ENCODE measurements at places on chromosomes 1 and 21. TPM values are rescaled to one million over a fixed set of nuclear protein-coding genes. Genes with fewer than 3 reads are reported as not detected.

- DNase-seq: no peak
Observed at GRCh38 chr1:99227056-99227897, 37.0 kb upstream of the PLPPR4 start.

DNA sequence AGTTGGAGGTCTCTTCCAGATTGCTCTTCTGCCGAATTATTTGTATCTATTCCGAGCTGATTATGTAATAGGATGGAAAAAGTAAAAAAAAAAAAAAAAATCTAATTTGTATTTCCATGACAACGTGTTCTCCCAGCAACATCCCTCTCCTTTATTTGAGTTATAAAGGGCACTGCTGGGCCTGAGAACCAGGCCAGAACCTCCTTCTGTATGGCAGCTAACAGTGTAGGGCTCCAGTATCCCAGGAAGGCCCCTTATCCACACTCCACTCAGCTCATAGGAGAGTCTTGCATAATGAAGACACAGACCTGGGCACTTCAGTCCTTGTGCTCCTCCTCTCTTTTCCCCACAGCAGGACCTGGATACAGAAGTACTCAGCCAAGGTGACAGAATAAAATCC lies 3.7 kb upstream of the IPO9 start:
- no peak for DNase-seq

DNA sequence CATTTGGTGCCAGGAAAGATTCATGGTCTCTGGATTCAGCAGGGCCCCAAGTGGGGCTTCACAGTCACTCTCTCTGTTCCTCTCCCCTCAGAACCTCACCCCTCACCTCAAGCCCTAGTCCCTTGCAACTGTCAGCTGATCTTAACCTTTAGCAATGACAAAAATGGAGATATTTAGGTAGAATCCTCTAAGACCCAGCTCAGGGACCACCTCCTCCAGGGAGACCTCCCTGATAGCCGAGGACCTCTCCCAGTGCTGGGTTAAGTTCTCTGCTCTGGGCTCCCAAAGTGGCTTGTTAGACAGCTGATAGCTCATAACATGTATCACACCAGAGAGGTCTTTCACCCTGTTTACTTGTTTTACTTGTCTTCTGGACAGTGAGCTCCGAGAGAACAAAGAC lies 257.6 kb upstream of the KIAA0040 start:
- DNase-seq: no peak

DNA sequence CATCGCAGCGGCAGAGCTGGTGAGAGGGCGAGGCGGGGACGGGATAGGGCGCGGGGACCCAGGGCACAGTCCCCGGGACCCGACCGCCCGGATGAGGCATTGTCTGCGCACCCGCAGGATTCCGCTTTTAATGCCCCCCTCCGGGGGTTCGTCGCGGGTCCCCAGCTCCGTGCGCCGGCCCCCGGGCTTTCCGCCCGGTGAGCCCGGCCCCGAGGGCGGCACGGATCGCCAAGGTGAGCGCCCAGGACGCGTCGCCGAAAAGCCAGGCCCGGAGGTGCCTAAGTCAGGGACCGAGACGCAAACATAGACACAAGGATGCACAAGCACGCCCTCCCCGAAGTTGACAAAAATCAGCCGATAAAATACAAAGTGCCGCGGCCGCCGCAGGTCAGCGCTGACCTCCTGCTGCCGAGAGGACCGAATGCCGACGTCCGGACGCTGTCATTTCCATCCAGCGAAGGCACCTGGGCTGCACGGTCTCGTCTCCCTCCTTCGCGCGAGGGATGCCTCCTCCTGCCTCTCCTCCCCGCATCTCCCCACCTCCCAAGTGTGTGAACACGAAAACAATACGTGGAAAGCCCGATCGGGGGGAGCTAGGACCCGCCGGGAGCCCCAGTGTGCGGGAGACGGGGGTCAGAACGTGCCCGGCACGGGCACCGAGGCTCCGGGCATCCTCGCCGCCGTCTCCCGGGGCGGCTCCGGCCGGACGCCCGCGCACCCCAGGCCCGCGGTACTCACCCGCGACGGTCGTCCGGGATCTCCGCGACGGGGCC lies 101.1 kb upstream of the SOD1 start:
- DNase-seq: no peak

SLC25A33 gene
- total RNA-seq: 8.2 TPM

C1orf226 gene
- total RNA-seq: 18.9 TPM
